ENCODE measurements at places on chromosomes 4 and X.

DNA sequence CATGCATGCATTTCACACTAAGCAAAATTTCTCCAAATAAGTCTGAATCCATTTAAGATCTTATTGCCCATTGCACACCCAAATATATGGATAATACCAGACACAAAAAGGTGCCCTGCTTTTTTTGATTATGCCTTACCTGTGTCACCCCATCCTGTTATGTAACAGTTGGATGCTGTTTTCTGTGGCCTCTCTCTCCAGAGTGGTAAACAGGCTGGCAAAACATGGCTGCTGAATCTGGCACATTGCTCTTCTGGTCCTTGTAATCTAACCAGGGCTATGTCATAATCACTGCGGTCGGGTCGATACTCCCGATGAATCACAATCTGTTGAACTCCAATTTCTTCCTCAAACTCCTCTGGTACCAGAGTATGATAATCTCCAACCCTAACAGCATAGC, 70.1 kb downstream of the PRSS12 start:
- DNase-seq, result no peak

DNA sequence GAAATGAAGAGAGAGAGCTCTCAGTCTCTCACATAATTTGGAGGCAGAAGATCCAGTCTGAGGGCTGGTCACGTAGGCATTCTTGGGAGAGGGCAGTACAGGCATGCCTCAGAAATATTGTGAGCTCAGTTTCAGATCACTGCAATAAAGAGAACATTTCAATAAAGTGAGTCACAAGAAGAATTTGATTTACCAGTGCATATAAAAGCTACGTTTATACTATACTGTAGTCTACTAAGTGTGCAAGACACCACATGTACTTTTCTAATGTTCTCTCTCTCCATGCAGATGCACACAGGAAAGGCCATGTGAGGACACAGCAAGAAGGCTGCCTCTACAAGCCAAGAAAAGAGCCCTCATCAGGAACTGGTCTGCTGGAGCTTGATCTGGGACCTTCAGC, 583.5 kb upstream of the FAT1 start:
- DNase-seq, result no peak

DNA sequence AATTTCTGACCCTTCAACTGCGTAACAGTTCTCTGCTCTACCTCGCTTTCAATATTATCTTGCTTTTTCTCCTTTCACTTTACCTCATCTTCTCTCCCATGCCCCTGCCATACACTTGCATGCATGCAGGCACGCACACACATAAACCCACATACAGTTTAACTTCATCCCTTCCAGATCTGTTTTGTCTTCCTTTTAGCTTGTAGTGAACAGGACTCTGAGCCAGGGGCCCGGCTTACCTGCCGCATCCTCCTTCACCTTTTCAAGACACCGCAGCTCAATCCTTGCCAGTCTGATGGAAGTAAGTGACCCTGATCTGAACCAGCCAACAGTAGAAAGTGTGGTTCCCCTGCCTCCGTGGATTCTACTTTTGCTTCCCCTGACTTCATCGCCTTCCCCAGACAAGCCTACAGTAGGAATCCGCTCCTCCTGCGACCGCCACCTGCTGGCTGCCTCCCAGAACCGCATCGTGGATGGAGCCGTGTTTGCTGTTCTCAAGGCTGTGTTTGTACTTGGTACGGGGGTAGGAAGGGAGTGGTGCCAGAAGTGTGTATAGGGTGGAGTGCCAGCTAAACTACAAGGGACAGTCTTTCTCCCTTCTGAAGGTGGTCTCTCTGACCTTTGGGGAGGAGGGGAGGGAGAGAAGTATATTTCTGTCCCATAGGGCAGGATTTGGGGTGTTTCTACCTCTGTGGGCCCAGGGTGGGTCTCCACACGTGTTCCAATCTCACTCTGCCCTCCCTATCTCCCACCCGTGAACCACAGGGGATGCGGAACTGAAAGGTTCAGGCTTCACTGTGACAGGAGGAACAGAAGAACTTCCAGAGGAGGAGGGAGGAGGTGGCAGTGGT, 10.7 kb downstream of the MED12 start:
- DNase-seq, result peak; percentile 72

DNA sequence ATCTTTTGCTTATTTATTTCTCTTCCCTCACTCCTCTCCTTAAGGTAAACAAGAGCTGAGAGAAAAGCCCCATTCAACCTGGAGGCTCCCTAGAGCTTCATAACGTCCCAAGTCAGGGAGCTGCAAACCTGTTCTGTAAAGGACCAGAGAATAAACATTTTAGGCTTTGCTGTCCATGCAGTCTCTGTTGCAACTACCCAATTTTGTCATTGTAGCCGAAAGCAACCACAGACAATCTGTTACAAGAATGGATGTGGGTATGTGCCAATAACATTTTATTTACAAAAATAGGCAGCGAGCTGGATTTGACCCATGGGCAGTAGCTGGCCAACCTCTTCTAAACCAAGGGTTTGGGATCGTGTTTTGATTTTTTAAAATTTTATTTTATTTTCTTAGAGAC, 71.3 kb upstream of the TBL1X start:
- no peak for DNase-seq

DNA sequence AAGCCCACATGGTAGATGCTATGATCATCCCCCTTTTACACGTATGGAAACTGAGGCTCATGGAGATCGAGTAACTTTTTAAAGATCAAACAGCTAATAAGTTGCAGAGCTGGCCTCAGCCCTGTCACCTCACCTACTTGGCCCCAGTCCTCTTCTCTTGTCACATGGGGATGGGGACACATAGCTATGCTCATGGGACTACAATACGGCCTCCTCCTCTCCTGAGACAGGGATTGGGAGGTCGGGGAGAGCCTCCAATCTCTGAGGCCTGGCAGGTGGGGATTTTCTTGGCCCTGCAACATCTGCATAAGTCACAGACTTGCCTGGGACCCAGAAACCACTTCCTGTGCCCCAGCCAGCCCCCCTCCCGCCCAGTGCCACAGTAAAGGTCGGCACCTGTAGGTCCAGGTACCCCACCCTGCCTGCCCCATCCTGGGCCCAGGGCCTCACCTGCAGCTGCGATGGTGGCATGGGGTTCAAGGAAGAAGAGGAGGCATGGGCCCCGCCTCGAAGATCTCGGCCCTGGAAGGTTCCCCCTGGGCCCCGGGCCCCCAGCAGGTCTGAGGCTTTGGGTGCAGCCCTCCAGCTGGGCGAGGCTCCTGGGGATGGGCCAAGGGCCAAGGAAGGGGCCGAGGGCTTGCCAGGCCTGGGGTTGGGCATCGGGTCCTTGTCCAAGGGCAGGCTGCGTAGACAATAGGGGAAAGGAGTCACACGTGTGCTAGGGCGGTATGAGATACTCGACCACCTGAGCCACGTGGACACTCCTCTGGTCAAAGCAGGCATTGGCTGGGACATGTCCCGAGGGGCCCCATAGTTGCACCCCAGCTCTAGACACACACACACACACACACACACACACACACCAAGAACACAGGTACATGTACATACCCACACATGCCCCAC, 6.4 kb downstream of the FOXP3 start:
- DNase-seq, result no peak

GRCh38 chrX:149758068-149758714, 15.7 kb upstream of the HSFX1 start:
- no peak for DNase-seq

GRCh38 chr4:42750856-42751255, 94.0 kb upstream of the ATP8A1 start:
- DNase-seq, result no peak

DNA sequence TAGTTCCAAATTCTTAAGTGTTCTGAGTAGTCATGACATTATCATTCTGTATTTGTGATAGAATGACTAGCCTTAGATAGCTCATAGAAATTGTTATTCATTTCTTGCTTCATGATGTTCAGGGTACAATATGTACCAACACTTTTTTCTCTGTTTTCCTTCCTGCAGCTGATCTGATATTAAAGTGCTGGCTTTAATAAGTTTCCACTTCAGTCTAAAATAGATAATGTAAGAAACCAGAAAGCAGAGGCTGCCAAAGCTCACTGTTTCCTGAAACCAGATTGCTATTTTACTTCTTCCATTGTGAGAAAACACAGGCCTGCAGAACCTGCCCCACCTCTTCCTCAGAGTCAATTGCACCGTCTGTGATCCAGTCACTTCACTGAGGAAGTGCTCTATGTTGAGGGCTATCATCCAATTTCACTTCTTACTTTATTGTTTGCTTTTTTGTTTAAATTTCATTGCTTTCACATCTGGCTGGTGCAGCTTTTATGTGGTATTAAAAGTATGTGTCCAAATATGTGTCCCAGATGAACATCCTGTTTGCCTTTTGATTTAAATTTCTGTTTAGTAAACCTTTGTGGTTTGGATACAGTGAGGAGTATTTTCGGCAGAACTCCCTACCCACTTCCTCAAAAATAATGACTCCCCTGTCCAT, 652.1 kb downstream of the ANKRD50 start:
- DNase-seq, result no peak

- no peak for DNase-seq
Measured at GRCh38 chr4:43132010-43132582, 239.6 kb downstream of the GRXCR1 start.

DNA sequence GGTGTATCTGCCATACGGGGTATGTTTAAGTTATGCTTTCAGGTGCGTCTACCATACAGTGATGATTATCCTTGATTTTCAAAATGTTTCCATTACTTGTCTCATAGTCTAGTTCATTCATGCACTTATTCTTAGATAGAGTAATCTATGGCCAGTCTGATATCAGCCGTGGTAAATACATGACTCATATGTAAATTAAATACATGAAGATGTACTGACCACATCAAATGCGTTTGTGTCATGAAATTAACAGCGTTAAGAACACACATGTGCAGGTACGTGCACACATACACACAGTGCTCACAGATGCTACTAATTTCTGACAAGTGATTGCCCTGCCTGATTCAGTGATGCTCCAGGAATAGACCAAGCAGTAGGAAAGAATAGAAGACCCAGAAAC, 75.2 kb upstream of the EXOC1L start:
- DNase-seq, result no peak

- no peak for DNase-seq
Measured at GRCh38 chr4:11427121-11427996, 1.3 kb downstream of the HS3ST1 start.

- DNase-seq, result no peak
Measured at GRCh38 chr4:125639182-125639621, 324.4 kb downstream of the FAT4 start.

- peak; percentile 43 for DNase-seq
Measured at GRCh38 chr4:103076747-103077347, at the start of gene SLC9B2. SLC9B2 (minus strand) TSS chr4:103076761; CDS start chr4:103067550, 9,211 bp downstream.

- no peak for DNase-seq
Measured at GRCh38 chr4:70305601-70306000, 29.2 kb upstream of the CABS1 start.

DNA sequence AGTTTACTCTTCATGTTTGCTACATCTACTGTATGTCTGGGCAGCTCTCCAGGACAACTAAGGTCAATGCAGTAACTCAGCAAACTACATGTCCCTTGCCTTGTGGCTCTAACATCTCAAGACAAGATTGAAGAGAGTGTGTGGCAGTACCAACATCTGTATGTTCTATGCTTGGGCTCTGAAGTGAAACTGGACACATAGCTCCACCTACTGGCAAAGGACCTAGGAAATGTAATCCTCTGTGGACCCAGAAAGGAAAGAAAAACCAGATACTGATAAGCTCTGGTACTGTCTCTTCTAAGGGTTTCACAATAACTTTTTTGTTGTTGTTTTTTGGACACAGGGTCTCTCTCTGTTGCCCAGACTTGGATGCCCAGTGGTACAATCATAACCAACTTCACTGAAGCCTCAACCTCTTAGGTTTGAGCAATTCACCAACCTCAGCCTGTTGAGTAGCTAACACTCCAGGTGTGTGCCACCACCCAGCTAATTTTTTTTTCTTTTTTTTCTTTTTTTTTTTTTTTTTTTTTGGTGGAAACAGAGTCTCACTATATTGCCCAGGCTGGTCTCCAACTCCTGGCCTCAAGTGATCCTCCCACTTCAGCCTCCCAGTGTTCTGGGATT, 64.1 kb downstream of the QDPR start:
- peak; percentile 29 for DNase-seq

- no peak for DNase-seq
Measured at GRCh38 chr4:26361297-26361696, 40.5 kb downstream of the RBPJ start.

DNA sequence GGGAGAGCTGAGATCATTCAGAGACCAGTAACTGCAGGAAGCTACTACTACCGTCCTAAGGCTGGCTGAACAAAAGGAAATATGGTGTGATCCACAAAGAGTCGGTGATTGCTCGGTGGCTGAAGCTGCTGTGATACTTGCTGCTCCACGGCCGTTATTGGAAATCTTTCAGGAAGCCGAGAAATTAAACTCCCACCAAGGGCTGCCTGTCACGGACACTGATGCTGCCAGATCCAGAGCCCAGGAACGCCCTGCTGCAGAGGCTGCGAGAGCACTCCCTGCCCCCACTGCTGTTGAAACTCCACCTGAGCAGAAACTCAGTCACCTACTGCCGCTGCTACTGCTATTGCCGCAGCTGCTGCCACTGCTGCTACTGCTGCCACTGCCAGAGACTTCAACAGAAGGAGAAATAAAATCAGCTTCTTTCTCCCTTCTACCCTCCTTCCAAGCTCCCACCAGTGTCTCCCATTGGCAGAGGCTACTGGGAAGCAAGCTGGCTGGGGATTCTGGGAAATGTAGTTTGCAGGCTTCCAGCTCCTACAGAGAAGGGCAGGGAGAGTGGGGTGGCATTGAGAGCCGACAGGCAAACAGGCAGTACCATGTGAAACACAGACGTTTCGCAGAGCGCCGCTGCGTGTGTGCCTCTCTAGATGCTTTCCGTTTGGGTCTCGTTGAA, 126.0 kb upstream of the ENPP6 start:
- DNase-seq, result peak; percentile 19

DNA sequence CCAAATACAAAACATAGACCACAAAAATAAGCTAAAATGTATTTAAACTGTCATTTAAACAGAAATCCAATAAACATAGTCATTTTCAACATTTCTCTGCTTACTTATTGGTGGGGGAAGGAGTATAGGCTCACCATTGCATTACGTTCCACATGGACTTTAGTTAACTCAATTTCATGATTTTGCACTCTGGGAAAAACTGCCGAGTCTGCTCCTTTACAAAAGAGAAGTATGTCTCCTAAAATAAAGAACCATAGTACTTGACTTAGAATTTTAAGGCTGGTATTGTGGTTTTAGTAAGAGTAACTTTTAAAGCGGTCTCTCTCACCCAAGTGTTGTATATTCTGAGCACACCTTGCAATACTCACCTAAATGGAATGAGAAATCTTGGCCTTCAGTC, 75.1 kb upstream of the MCF2 start:
- no peak for DNase-seq

GRCh38 chrX:36434522-36434921, 515.0 kb downstream of the CFAP47 start:
- no peak for DNase-seq

GRCh38 chr4:11889099-11889498, 460.4 kb upstream of the HS3ST1 start:
- DNase-seq, result no peak

- DNase-seq, result no peak
Measured at GRCh38 chrX:1658071-1658491, 43.2 kb downstream of the ASMT start.

DNA sequence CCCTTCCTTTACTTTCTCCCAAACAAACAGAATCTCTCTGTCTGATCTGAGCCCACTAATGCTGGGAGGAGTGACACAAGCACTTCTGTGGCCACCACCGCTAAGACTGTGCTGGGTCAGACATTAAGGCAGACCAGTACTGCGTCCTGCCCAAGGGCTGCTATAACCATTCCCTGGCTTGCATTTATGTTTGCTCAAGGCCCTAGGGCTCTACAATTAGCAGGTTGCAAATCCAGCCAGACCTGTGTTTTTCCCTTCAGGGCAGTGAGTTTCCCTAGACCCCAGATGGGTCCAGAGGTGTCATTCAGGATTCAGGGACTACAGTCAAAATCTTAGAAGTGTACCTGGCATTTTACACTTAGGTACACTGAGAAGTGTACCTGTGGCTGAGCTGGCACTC, 89.7 kb downstream of the SPANXN4 start:
- DNase-seq, result no peak
